ENCODE measurements at places on chromosomes 7 and 10.

DNA sequence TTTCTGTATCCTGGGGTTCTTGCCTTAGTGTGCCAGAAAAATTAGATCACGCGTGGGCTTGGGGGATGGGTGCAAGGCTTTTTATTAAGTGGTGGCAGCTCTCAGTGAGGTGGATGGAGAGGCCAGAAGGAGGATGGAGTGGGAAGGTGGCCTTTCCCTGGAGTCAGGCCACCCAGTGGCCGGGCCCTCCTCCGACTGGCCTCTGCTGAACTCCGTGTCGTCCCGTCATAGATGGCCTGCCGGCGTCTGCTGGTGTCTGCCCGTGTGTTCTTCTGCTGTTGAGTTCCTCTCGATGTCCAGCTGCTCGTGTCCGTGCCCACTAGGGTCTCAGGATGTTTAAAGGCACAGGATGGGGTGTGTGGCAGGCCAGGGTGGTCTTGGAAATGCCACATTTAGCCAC, 4.0 kb upstream of the ZNF746 start:
- no peak for DNase-seq

- no peak for DNase-seq
Observed at GRCh38 chr10:8189458-8189857, 135.0 kb downstream of the GATA3 start.

DNA sequence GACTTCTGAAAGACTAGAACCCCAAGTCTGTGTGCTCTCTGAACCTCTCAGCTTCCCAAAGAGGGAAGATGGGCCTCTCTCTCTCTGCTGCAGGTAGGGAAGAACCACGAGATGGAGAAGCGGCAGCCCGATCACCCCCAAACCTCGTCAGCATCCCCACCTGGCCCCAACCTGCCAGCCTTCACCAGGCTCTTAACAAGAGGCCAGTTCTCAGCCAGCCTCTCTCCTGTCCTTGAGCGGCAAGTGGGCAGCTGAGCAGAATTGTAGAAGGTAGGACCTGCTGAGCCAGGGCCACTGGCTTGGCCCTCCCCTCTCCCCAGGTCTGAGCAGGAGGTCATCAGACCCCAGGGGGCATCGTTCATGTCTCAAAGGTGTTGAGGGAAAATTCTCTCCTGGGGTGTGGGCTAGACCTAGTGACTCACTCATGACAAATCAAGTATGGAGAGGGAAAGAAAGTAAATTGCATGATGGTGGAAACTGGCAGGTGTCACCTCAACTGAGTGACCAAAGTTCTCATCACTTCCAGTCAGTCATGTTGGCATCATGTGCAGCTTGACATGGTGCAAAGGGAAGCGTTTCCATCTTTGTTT, 92.0 kb upstream of the GPR26 start:
- no peak for DNase-seq

- DNase-seq: no peak
Observed at GRCh38 chr10:117534321-117535297, 7.9 kb upstream of the EMX2 start.

DNA sequence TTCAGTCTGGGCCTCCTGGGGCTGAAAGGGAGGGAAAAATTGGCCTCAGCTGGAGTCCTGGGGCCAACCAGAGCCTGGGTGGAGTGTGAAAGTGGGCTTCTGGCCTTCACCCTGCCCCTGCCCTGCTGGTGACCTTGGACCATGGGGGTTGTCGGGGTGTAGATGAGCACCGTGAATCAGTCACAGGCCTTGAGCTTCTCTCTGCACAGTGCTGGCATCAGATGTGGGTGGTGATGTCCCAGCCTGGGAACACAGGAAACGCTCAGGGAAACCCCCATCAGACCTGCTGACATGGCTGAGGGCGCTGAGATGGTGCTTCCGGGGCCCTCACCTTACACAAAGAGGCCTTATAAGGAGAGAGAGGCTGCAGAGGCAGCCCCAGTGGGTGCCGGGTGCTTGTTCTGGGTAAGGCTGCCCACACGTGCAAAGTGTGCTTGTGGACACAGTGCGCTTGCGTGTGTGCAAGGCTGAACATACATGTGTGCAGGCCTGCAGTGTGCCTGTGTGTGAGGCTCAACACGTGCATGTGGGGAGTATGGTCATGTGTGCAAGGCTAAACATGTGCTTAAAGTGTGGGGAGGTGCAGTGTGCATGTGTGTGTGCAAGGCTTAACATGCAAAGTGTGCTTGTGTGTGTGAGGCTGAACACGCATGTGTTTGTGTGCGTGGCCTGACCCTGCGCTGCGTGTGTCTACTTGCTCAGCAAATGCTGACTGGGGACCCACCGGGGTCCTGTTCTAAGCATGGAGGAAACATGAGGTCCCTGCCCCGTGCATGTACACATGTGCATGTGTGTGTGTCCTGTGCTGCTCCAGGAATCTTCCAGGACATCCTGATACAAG, 6.5 kb downstream of the ARPC1B start:
- DNase-seq: no peak

- no peak for DNase-seq
Observed at GRCh38 chr10:75940742-75941141, 509.3 kb downstream of the LRMDA start.

DNA sequence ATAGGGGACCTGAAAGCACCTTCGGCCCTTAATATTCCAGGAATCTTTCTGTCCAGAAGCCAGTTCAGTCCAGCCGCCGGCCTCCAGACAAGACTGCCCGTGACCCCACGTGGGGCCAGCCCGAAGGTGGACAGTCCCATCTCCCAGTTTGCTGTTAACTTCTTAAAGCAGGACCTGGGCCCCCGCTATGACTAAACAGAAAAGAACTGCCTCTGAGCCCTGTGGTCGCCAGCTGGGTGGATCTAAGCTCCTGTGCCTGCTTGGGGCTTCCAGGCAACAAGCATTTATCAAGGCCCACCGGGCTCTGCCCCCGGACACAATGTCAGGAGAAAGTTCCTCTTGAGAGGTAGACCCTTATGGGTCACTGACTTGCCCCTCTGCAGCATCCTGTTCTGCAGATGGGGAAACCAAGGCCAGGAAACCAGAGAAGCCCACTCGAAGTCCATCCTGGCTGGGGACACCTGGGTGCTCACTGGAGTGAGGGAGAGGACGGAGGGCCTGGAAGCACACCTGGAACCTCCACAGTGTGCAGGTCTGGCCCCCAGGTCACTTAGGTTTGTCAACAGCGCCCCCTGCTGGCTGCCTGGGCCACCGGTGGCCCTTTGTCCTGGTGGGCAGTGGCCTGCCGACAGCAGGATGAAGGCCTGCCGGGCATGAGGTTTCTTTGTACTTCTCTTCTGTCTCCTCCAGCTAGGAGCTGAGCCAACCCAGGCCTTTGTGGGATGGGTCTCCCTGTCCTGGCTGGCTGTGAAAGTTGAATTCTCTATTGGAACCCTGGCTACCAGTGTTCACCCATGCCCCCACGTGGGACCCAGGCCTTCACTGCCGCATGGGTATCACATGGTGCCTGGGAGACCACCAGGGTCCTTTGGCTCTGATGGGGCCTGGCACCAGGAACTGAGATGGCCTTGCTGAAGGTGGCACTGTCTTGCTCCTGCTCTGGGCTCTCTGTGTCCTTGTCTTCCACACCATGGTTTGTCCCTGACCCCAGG, 128.0 kb downstream of the ZMIZ1 start:
- DNase-seq: peak; percentile 44

GRCh38 chr10:3046981-3047547, 20.3 kb upstream of the PFKP start:
- DNase-seq: no peak

DNA sequence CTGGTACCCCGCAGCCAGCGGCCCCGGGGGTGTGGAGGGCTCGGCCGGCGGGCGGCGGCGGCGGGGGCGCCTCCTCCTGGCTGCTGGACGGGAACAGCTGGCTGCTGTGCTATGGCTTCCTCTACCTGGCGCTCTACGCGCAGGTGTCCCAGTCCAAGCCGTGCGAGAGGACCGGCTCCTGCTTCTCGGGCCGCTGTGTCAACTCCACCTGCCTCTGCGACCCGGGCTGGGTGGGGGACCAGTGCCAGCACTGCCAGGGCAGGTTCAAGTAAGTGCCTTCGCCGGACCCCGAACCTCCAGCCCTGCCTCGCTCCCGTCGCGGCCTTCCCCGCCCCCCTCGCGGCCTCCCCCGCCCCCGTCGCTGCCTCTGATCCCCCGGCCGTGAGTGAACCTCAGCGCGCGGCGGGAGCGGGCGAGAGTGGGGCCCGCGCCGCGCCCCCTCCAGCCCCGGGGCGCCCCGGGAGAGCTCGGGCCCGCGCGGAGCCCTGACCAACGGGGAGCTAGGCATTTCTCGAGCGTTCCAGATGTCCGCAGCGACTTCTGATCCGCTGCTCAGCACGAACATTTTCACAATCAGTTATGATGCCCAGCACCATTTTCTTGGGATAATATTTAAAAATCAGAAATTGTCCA, 727 bp downstream of the ATRNL1 start:
- DNase-seq: no peak

GRCh38 chr10:90917968-90918318, 2.9 kb downstream of the ANKRD1 start:
- DNase-seq: no peak

DNA sequence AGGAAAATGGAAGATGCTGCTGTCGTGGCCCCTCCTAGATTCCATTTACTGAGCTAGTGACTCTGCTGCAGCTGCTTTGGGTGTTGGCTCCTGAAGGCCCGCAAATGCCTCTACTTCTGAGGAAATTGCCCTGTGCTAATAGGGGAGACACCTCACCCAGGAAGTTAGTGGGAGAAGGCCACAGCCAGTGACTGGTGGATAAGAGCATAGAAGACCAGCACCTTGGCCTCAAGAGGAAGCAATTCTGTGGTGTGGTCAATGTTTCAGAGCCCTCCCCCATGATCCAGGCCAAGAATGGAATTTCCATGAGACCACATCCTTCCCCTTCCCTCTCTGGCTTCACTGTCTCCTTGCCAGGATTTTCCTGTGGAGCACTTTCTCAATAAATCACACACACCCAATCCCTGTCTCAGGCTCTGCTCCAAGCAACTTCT, 25.0 kb upstream of the FZD1 start:
- DNase-seq: peak; percentile 67

GRCh38 chr7:155776606-155777005, 35.7 kb downstream of the SHH start:
- no peak for DNase-seq

GRCh38 chr7:21999896-22000295, 54.2 kb upstream of the CDCA7L start:
- DNase-seq: no peak

DNA sequence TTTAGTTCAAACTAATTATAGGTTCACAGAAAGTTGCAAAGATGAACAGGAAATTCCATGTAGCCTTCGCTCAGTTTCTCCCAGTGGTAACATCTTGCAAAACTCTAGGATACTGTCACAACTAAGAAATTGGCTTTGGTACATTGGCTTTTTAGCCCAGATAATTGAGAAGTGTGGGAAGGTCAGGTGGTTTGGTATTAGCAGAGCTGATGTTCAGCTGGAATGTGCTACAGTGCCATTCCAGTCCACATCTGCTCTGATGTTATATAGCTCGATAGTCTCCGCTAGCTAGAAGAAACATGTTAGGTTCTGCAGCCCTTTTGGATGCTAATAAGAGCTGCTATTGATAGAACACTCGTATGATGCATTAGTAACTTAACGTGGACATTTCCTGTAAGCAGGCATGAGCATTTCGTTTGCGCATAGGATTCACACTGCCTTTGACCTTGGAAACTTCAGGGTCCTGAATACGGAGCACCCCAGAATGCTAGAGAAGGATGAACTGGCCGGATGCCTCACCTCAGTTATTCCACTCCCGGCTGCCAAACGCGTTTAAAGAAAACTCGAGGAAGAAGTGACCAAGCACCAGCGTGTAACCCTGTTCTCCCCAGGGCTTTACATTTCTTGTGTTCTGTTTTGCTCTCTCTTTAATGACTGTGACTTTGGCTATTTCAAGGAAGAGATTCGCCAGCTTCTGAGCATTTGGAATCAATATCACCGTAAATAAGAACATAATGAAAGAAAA, 271.4 kb downstream of the GALNT17 start:
- DNase-seq: no peak

DNA sequence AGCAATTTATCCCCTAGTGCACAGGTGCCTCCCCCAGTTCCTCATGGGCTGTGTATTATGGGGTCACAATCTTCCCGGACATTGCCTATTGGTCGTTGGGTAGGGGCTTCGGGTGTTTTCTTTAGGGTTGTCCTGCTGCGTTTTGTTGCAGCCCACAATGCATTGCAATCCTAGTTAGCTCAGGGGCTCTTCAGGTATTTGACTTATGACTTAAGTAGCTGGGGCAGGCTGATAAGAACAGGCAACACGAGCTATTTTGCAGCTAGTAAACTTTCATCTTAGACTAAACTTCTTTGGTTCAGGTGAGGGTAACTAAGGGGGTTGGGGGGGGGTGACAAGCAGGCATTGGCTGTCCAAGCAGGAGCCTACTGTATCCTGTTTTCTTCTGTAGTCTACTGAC, 158.5 kb downstream of the TPST1 start:
- DNase-seq: no peak

- no peak for DNase-seq
Observed at GRCh38 chr10:73653701-73654100, 2.1 kb downstream of the SYNPO2L start.

DNA sequence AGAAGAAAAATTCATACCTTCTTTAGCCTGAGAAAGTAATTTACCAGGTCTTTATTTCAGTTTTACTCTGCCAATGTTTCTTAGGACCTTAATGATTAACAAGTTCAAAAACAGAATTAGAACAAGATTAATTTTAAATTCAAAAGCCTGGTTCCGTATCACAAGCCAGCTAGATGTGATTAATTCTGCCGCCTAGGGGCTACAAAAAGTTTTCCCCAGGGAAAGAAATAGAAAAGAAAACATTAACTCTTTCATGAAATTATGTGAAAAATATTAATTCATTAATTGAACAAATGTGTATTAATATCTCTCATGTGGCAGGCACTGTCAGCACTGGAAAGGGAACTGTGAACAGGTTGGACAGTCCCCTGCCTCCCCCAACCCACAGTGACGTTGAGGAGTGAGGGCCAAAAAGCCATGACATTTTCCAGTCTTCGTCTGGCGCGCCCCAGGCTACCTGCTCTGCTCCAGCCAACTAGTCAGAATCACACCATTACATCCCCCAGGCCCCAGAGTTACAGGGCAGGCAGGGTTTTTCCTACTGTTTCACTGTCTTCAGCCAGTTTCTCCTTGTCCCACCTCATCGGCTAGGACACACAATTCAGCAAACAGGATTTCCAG, 20.1 kb downstream of the TMEM176A start:
- no peak for DNase-seq

DNA sequence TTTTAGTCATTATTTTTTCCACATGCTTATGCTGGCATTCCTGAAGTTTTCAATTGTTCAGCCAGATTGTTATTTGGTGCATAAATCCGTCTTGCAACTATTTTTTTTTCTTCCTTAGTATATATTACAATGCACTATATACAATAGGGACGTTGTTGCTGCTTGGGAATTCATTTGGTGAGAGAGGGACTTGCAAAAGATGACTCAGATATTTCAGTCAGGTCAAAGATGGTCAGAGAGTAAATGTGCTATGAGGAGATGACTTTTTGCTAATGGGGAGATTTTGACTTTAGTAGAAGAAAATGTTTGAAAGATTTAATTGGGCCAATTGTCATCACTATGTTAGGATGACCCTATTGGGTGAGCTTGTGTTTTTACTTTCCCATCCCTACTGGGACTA, 348.4 kb upstream of the MTPN start:
- DNase-seq: no peak
